AG08396 (cell line): ENCODE measurements at places on chromosomes 2 and 18.

DNA sequence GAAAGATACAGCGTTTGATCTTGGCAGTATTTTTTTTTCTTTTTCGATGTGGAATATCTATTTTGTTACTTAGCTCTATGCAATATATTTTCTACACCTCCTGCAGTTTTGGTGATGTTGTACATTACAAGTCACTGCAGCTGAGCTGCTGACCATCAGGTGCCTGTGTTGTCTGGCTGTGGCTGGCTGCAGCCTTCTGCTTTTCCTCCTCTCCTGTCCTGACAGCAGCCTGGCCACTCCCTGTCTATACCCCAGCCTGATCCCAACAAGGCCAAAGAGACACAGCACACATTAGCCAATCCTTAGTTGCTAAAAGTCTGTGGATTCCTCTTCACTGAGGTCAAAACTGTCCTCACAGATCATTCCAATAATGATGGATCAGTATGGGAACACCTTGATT is 222.3 kb downstream of the MYT1L start:
- DNase-seq, result no peak

DNA sequence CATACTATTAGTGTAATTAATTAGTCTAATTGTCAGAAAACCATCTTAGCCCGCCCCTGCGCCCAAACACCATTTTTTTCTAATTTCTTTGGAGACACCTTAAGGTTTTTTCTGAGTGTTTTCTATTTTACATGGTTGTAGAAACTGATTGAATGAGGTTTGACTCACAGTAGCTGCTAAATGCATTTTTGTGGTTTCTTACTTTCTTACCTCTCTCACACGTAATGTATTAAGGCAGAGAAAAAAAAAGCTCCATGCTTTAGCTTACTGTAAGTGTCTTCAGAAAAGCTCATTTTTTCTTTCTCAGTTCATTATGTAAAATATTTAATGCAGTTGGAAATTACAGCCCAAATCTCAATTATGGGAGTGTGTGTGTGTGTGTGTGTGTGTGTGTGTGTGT is 548.5 kb upstream of the LRRTM4 start:
- no peak for DNase-seq

GRCh38 chr2:120819720-120820210 is 84.1 kb downstream of the GLI2 start:
- DNase-seq, result no peak

DNA sequence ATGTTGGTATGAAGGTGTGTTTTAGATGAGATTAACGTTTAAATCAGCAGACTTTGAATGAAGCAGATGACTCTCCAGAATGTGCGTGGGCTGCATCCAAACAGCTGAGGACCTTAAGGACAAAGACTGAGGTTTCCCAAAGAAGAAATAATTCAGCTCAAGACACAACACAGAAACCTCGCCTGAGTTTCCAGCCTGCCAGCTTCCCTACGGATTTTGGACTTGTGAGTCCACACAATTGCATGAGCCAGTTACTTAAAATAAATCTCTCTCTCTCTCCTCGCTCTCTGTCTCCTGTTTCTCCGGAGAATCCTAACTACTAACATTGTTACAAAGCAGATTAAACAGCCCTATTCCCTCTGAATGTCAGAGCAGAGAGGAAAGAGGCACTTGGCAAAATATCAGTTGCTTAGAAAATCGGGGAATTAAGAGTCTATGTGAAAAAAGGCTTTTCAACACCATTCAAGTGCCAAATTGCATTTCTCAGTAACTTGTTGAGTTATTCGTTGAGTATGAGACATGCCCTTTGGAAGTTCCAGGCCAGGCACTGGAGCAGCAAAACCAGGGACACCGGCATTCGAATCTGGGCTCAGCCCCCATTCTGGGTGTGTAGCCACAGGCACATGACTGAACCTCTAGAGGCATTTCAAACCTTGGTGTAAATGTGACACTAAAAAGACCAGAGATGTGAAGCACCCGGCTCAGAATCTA is 174.6 kb upstream of the PID1 start:
- DNase-seq, result no peak

- no peak for DNase-seq
These were observed 10.9 kb downstream of the KLF7 start for GRCh38 chr2:207154556-207155510.

GRCh38 chr2:199463708-199464605 is 6.2 kb upstream of the SATB2 start:
- DNase-seq, result no peak

DNA sequence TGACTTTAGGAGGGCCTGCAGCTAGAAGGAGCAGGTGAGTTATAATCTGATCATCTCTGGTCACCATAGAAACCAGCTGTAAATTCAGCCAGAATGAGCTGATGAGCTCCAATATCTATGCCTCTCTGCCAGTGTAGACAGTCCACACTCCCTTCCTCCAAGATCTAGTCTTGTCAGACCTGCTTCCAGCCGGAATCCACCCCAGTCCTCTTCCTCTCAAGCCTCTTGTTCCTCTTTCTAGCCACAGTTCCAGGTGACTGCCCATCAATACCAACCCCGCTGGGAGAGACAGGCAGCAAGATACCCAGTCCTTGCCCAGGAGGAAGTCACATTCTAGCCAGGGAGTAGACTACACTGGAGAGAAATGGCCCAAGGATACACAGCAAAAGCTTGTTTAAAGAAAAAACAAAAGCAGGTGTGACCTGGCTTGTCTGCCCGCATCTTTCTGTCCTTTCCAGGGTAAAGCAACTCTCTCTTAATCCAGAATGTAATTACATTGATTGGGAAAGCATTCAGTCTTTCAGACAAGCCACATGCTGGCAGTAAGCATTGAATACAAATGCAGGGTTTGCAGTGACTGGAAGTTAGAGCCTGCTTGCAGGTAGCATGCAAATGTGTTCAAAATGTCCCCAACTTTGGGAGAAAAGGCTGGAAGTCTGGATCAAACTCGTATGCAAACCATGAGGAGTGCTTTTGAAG is 9.0 kb upstream of the SLC35F6 start:
- DNase-seq, result no peak
